ENCODE measurements at places on chromosomes 13 and 19.

- DNase-seq: no peak
Observed at GRCh38 chr13:106295971-106296370, 239.5 kb downstream of the EFNB2 start.

DNA sequence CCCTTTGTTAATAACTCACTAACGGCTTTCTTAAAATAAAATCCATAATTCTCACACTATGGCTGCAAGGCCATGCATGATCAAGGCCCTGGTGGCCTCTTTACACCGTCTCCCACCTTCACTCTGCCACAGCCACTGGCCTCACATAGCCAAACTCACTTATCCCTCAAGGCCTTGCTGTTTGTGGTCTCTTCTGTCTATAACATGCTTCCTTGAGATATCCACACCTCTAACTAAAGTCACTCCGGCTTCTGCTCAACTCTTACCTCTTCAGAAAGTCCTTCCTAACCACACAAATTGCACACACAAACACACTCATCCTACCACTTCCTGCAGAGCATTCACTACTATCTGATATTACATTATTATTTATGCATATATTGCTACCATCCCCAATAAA lies 262.5 kb downstream of the DIAPH3 start:
- no peak for DNase-seq

DNA sequence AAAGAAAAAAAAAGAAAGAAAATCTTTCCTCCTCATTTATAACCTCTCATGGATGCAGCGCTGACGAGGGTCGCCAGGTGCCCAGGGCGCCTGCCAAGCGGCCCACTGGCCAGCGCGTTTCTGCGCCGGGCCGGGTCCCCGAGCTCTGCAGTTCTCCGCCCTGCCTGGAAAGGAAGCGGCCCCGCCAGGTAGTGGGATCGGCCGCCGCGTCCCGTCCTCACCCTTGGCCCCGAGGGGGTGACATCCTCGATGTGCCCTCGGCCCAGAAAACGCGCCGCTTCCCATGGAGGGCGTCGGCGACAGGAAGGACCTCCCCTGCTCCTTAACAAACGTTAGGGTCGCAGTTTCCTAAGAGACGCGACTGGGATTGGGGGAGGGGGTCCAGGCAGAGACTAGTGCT lies 56.9 kb downstream of the ZNF726 start:
- DNase-seq: no peak

DNA sequence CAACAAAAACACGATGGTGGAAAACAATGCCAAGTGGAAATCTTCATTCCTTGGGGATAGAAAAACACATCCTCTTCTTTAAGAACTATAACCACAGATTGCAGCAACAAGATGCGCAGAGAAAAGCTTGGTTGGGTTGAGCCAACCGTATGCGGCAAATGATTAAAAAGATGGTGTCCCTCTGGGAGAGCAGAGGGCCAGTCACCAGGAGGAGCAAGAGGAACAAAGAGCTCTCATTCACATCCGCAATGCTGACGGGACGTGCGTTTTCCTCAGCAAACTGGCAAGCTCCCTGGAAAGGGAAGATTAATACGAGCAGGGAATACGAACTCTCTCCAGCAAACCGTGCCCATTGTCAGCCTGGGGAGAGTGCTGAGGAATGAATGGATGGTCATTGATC lies 141.6 kb downstream of the KATNAL1 start:
- DNase-seq: no peak

GRCh38 chr13:80213201-80213600 lies 127.7 kb downstream of the SPRY2 start:
- DNase-seq: no peak

DNA sequence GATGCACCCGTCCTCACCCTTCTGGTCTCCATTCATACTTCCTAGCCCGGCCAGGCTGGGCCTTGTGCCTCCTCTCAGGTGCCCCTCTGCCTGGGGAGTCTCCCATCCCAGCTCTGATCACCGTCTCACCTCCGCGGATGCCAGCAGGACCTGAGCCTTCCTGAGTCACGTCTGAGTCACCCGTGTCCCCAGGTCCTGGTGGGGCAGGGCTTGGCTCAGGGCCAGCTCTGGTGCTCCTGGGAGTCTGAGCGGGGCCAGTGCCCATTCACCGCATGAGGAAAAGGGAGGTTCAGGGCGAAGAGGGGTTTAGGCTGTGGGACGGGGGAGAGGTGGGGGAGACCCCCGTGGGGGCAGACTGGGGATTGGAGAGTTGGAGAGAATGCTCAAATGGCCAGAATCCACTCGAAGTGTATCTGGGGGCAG lies 593 bp downstream of the ATP8B3 start:
- peak; percentile 40 for DNase-seq

All from CD4-positive, alpha-beta T cell treated with Interleukin-1 beta for 1 hour (primary cell).